ENCODE measurements at places on chromosomes 3 and 15. TPM values are rescaled to one million over a fixed set of nuclear protein-coding genes. Genes with fewer than 3 reads are reported as not detected.

Gene SPINK8
- not detected for total RNA-seq

Gene DAZL
- not detected for total RNA-seq

Gene NEK10
- total RNA-seq, result 12.4 TPM

Gene CSTA
- total RNA-seq, result 1,851 TPM

Gene CLRN1
- total RNA-seq, result not detected

Gene RASL12
- total RNA-seq, result 32.4 TPM
